ENCODE measurements at places on chromosomes 6 and 20. TPM values are rescaled to one million over a fixed set of nuclear protein-coding genes. Genes with fewer than 3 reads are reported as not detected.

GRCh38 chr20:48090784-48091183 lies 305.5 kb upstream of the SULF2 start:
- H3K4me3 ChIP-seq = no peak overlapping the region
- H3K27me3 ChIP-seq = peaks cover 8% of the 10 kb centered on the region
- no peaks in the 10 kb centered on the region for H3K36me3 ChIP-seq
- no peak for DNase-seq

- peaks cover 15% of the 10 kb centered on the region for H3K4me1 ChIP-seq
- H3K36me3 ChIP-seq = peaks cover 22% of the 10 kb centered on the region
- no peak overlapping the region for H3K4me3 ChIP-seq
- H3K27ac ChIP-seq = peak overlapping the region; percentile 43
- no peak for DNase-seq
These were observed 136.7 kb downstream of the HIVEP1 start for GRCh38 chr6:12148841-12149240.

The TREM1 gene
- total RNA-seq = not detected

The RREB1 gene
- 19.7 TPM for total RNA-seq

The ATP6V1G2 gene
- total RNA-seq = 1.1 TPM

DNA sequence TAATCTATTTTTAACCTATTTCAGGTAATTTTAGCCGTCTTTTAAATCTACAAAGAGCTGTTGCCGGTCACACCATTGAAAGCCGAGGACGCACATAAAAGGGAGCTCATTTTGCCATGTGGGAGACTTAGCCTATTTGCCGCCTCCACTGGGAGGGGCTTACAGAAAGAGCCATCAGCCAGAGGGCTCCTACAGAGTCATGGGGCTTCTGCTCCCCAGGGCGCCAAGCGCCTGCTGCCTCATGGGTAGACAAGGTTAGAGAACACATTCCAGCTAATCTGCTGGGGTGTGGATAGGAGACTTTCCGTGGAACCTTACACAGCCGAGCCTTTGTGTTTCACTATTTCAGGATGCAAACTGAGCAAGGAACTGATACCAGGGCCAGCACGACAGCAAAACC lies 12.6 kb downstream of the PCMTD2 start:
- DNase-seq = no peak
- H3K27ac ChIP-seq = no peak overlapping the region
- peaks cover 26% of the 10 kb centered on the region for H3K4me1 ChIP-seq
- no peaks in the 10 kb centered on the region for H3K27me3 ChIP-seq

DNA sequence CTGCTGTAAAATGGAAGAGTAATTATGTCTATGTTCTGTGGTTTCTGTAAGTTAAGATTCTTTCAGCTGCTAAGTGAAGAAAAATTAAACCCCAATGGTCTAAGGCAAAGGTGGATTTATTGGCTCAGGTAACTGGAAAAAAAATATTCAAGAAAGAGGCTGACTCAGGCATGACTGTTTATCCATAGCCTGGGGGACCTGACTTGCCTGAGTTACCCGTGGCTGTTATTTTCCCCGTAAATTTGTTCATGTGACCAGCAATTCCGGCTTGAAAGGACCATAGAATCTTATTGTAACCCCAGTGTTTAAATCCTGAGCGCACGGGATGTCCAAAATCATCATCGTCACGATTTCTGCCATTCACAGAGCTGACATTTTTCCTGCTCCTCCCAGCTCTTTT lies 32.3 kb upstream of the SULF2 start:
- no peaks in the 10 kb centered on the region for H3K4me1 ChIP-seq
- no peaks in the 10 kb centered on the region for H3K36me3 ChIP-seq
- H3K4me3 ChIP-seq = no peak overlapping the region
- peaks cover 16% of the 10 kb centered on the region for H3K27me3 ChIP-seq

GRCh38 chr6:117681162-117681741 lies 6.0 kb downstream of the NUS1 start:
- peaks cover 53% of the 10 kb centered on the region for H3K36me3 ChIP-seq
- no peak overlapping the region for H3K4me3 ChIP-seq
- peaks cover 73% of the 10 kb centered on the region for H3K4me1 ChIP-seq
- DNase-seq = no peak
- H3K27me3 ChIP-seq = no peaks in the 10 kb centered on the region

DNA sequence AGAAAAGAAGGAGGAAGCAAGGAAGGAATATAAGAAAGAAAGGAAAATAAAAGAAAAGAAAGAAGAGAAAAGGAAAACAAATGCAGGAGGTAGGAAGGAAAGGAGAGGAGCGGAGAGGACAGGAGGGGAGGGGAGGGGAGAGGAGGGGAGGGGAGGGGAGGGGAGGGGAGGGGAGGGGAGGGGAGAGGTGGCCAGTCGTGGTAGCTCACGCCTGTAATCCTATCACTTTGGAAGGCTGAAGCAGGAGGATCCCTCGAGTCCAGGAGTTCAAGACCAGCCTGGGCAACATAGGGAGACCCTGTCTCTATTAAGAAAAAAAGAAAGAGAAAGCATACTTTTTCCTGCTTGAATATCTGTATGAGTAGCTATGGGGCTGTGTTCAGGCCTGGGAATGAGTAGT lies 46.4 kb upstream of the GCM1 start:
- no peaks in the 10 kb centered on the region for H3K27me3 ChIP-seq
- H3K27ac ChIP-seq = no peak overlapping the region
- no peak overlapping the region for H3K4me3 ChIP-seq
- no peak for DNase-seq

GRCh38 chr6:34817446-34817845 lies 25.6 kb downstream of the BLTP3A start:
- H3K4me1 ChIP-seq = peaks cover 13% of the 10 kb centered on the region
- H3K27me3 ChIP-seq = no peaks in the 10 kb centered on the region
- H3K27ac ChIP-seq = no peak overlapping the region
- DNase-seq = no peak
